HT-29 (cell line): ENCODE measurements at places on chromosomes 6 and 20.

DNA sequence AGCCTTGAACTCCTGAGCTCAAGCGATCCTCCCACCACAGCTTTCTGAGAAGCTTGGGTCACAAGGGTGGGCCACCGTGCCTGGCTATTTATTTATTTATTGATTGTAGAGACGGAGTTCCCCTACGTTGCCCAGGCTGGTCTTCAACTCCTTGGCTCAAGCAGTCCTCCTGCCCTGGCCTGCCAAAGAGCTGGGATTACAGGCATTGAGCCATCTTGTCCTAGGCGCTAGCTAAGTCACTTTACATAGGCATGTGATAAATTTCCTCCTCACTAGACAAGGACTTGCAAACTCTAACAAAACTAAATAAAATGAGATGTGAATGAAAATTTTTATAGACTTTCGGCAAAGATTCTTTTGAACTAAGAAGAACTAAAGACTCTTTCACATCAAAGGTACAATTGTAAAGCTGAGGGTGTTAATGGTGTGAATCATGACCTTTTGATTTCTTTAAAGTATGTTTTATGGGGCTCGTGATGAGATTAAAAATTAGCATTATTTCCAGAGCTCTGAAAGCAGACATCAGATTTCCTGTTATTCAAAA is 212.0 kb downstream of the CLVS2 start:
- no peak for DNase-seq

GRCh38 chr20:44355498-44356352 is at the start of gene HNF4A:
TSS of gene HNF4A (plus strand) at chr20:44355699. CDS start at chr20:44355805, 106 bp downstream.
- peak; percentile 93 for DNase-seq

DNA sequence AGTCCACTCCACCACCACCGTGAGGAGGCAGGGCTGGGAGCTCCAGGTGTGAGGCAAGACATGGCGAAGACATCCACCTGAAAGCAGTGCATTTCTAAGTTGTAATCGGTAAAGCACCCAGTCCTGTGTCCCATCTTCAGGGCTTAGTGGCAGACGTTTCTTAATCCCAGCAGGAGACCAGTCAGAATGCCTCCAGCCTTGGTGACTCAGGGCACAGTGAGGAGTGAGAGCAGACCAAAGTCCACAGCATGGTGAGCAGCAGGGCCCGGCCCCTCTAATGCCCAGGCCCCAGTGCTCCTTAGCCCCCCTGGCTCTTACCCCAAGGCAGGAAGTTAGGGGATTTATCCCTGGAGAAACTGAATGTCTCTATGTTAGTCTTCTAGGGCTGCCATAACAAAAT is 183.9 kb downstream of the SYNDIG1 start:
- no peak for DNase-seq

GRCh38 chr20:33490023-33490933 is at the start of gene CBFA2T2:
TSS of gene CBFA2T2 (plus strand) at chr20:33490096. CDS start at chr20:33490268, 172 bp downstream.
- peak; percentile 66 for DNase-seq

GRCh38 chr6:132365281-132365907 is 35.9 kb downstream of the MOXD1 start:
- no peak for DNase-seq

DNA sequence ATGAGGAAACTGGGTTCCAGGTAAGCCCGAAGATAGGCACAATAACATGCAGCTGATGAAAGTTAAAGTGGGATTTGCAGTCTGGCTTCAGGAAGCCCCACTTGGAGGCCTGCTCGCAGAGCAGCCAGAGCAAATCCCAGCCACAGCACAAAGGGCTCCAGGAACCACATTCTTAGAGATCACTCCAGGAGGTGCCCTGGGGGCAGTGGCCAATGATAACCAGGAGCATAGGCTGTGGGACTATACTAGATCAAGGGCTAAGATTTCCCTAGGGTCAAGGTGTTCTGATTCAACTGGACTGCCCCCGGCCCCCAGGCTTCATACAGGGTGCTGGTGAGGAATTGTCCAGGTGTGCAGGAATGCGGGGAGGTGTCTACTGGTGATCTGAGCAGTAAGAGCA is 133.9 kb upstream of the PTPRT start:
- DNase-seq, result no peak

DNA sequence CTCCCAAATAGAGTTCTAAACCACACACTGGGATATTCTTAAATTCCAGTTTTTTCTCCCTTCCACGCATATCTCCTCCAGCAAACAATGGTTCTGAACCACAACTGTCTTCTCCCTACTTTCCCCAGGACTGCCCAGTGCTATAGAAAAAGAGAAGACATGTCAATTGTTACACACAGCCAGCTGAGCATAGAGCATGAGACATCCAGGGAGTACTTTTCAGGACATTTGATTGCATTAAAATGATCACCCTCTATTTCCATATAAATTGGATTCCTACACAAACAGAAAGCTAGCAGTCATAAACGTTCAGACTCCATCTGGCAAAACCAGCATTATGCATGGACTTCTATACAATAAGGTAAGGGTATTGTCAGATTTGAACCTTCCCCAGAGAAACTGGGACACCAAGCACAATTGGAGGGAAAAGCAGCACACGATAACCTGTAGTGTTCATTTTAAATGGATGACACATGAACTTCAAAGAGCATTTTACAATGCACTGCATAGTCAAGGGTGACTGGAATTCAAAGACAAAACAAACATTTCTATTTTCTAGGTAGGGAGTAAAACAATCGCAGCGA is 93.1 kb upstream of the HEY2 start:
- DNase-seq, result no peak

- DNase-seq, result no peak
Observed at GRCh38 chr6:7101290-7101689, 6.5 kb upstream of the RREB1 start.

GRCh38 chr20:50930976-50931305 is 296 bp downstream of the ADNP start:
- DNase-seq, result no peak

GRCh38 chr6:37741757-37742400 is 44.2 kb upstream of the MDGA1 start:
- peak; percentile 61 for DNase-seq

GRCh38 chr6:35400901-35401311 is 51.2 kb upstream of the FANCE start:
- DNase-seq, result peak; percentile 97

DNA sequence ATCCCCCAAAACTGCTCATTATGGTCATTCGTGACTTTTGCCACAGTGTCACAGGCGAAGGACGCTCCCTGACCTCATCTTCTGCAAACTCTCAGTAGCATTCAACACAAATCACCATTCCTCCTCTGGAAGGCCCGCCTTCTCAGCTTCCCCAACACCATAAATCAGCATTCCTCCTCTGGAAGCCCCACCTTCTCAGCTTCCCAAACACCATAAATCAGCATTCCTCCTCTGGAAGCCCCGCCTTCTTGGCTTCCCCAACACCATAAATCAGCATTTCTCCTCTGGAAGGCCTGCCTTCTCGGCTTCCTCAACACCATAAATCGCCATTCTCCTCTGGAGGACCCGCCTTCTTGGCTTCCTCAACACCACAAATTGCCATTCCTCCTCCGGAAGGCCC is 288.0 kb upstream of the AGPAT4 start:
- no peak for DNase-seq

GRCh38 chr6:5287966-5288297 is 26.6 kb downstream of the FARS2 start:
- DNase-seq, result no peak

DNA sequence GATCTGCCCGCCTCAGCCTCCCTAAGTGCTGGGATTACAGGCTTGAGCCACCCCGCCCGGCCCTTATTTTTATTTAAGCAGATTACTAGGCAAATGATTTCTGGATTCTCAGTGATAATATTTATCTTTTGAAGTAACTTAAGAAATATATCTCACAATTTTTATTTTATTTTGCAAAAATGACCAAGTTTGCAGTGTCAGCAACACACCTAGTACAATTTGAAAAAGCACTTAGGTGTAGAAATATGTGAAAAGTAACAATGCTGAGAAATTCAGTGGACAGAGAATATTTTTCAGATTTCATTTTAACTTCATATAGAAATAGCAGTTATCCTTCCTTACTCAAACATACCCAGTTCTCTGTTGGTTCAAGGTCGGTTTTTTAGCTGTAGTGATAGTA is 78.9 kb upstream of the XRN2 start:
- DNase-seq, result no peak

- no peak for DNase-seq
Observed at GRCh38 chr20:11918391-11918845, 725 bp downstream of the BTBD3 start.

DNA sequence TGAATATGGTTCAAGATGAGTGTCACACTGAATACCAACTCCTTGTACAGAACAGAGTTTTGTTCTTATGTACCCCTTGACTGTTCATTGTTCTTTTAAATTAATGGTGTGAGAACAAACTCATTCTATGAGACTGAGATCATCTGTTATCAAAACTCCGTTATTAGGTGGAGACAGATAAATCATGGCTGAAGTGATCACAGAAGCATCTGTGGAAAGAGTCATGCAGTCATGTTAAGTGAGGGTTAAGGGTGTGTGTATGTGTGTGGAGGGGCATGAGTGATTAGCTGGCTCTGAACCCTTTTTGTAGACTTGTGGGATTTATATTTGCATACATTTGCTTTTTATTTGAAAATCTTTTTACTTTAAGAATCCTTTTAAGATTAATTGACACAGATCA is 24.7 kb downstream of the ADGRG6 start:
- DNase-seq, result no peak

- no peak for DNase-seq
Observed at GRCh38 chr6:42774201-42774600, 7.7 kb upstream of the BICRAL start.

GRCh38 chr6:30799210-30799609 is 54.9 kb upstream of the IER3 start:
- DNase-seq, result no peak

- no peak for DNase-seq
Observed at GRCh38 chr6:141878686-141879085, 254.0 kb upstream of the GJE1 start.

DNA sequence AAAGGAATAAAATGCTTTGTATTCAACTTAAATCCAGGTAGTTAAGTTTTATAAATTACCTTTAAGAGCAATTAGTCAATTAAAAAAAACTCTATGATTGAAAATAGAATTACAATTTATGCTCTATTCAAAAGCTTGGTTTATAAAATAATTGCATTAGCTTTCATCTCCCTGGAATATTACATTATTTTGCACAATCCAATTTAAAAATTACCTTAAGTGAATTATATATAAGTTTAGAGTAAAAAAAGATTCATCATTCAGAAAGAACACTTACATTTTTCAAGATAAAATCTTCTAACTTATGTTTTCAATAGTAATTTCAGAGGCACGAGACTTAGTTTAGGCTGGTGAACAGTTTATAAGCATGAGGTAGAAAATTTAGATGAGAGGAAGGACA is 14.9 kb downstream of the SSR1 start:
- no peak for DNase-seq

- DNase-seq, result no peak
Observed at GRCh38 chr6:37119387-37119886, 50.5 kb upstream of the PIM1 start.

DNA sequence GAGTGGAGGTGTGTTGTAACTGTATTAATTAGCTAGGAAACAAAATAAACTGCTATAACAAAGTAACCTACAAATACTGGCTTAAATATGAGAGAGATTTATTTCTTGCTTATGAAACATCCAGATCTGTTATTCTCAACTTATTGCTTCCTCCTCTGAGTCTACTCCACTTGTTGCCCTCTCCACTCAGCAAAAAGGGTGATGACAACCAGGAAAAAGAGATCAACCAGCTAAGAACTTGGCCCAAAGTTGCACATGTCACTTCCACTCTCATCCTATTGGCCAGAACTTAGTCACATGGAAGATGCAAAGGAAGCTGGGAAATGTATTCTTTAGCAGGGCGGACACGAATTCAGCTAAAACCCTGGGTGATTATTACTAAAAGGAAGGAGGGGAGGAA is 5.2 kb upstream of the TP53RK start:
- DNase-seq, result peak; percentile 54

GRCh38 chr20:43938932-43939761 is 24.5 kb downstream of the TOX2 start:
- DNase-seq, result peak; percentile 84

DNA sequence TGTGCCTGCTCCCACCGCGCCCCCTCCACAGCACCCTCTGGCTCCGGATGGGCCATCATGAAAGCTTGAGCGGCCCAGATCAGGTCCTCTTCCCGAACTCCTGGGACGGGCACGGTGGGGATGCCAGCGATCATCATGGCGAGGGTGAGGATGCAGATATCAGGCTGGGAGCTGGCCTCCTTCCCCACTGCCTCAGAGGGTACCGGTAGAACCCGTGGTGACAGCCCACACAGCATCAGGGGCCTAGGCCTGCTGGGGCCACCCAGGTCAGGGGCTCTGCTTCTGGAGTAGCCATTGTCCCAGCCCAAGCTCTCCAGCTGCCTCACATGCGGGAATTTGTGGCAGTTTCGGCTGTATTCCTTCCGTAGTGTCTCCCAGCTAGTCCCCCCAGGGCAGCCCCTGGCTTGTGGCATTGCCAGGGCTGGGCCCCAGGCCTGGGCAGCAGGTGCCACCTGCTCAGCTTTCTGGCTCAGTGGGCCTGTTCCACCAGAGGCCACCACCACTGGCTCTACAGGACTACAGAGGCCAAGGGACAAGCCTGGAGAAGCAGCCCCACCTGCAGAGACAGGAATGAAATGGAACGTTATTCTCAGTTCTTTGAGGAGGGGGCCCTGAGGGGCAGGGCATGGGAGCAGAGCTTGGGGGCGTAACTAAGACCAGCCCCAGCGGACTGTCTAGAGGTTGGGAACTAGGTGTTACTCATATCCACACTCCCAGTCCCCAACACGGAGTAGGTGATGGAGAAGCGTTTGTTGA is 654 bp downstream of the SPATA25 start:
- no peak for DNase-seq

GRCh38 chr6:73367761-73368355 is 1.8 kb downstream of the OOEP start:
- no peak for DNase-seq

DNA sequence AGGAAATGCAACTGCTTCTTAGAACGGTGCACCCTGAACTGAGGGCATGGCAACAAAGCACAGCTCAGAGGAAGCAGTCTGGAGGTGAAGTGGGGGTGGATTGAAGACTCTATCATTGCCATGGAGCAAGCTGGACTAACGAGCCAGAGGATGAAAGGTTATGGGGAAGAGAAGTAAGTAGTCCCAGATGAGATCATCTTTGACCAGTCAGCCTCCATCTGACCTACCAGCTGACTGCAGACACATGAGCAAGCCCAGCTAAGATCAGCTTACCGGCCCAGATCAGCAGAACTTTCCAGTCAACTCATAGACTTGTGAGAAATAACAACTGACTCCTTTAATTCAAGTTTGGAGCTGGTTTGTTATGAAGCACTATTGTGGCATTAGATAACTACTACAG is 9.1 kb upstream of the JAG1 start:
- no peak for DNase-seq

GRCh38 chr6:10479939-10480700 is 41.0 kb upstream of the GCNT2 start:
- DNase-seq, result no peak

- no peak for DNase-seq
Observed at GRCh38 chr6:134703206-134703605, 246.7 kb downstream of the ALDH8A1 start.

DNA sequence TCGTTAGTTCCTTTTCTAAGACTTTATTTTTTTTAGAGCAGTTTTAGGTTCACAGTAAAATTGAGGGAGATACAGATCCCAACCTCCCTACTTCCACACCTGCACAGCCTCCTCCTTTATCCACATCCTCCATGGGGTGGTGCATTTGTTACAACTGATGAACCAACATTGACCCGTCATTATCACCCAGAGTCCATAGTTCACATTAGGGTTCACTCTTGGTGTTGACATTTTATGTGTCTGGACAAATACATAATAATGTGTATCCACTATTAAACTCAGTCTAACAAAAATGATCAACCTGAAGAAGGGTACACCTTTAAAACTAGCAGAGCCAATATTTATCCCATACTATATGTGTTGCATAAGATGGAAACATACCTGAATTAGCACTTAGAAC is 130.4 kb upstream of the CCDC28A start:
- no peak for DNase-seq
